GM12892 (cell line): ENCODE measurements at places on chromosomes 6 and 20.

GRCh38 chr6:1781152-1781816, 171.6 kb downstream of the FOXC1 start:
- DNase-seq = no peak

DNA sequence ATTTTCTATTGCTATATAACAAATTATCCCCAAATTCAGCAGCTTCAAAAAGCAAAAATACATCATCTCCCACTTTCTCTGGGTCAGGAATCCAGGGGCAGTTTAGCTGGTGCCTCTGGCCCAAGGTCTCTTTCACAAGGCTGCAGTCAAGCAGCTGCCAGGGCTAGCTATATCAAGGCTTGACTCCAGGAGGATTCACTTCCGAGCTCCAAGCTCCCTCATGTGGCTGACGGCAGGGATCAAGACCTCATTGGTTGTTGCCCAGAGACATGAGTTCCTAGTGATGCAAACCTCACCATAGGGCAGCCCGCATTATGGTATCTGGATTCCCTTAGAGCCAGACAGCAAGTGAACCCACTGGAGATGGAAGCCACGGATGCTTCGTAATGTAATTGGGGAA, 1.3 kb upstream of the VNN1 start:
- DNase-seq = no peak

GRCh38 chr20:38640521-38640920, 38.9 kb downstream of the ARHGAP40 start:
- no peak for DNase-seq

DNA sequence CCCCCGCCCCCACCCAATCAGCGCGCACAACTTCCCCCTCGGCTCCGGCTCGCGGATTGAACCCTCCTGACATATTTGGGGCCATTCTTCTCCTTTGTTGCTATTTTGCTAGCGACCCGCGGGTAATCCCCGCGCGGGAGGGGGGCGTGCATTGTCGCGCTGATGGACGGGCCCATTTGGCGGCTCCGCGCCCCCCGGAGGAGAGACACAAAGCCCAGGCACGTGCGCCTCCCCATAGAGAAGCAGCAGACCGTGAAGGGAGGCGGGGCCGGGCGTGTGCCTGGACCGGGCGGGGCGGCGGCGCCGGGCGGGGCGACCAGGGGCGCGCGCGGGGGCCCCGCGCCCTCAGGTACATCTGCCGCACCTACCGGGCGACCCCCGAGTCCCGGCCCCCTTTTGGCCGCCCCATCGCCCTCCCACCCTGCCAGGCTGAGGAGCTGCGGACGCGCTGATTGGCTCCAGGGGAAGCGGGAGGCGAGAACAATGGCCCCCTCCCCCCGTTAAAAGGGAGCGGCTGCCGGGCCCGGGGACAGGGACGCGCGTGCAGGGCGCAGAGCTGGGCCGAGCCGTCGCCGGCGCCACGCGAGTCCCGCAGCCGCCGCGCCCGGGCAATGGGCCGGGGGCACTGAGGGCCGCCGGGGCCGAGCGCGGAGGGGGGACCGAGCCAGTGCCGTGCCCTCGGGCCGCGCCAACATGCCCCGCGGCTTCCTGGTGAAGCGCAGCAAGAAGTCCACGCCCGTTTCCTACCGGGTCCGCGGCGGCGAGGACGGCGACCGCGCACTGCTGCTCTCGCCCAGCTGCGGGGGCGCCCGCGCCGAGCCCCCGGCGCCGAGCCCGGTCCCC, at the start of gene INSM1:
TSS of gene INSM1 (plus strand) at position 530 of the 843 bp plus-strand sequence. CDS start at position 694, 164 bp downstream.
- DNase-seq = no peak
